Hematopoietic multipotent progenitor cell treated with erythropoietin and hydrocortisone succinate and interleukin-3 and kit ligand, for 8 days (in vitro differentiated cells): ENCODE measurements at places on chromosomes 5 and 9.

GRCh38 chr5:154179846-154180710, 10.5 kb upstream of the GALNT10 start:
- DNase-seq: peak; percentile 77

DNA sequence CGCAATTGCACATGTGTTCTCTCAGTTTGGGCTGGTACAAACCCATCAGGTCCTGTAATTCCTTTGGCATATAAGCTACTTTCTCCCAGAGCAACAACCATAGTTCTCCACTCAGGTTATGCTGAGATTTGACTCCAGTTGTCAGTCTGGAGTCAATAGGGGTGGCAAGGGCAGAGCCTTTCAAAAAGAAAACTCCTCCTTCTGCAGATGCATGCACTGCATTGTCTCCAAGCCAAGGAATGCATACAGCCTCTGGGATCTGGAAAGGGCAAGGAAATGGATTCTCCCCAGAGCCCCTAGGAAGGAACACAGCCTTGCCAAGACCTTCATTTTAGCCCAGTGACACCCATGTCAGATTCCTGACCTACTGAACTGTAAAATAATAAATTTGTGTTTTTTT, 31.0 kb upstream of the GZMA start:
- DNase-seq: no peak

GRCh38 chr9:21828853-21829410, 26.5 kb downstream of the MTAP start:
- peak; percentile 13 for DNase-seq

DNA sequence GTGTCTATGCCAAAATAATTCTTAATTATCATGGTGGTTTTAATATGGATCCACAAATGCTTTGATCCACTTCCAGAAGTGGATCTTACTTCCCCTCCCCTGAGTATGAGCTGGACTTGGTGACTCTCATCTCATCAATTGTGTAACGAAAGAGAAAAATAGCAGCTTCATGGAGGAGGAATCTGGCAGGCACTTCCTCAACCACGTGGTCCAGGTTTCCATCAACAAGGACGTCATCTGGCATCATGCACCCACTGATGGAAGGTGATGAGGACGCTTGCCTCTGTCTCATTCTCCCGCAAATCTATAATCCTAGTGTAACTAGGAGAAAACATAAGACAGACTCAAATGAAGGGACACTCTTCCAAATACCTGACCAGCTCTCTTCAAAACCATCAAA, 54.6 kb upstream of the S1PR3 start:
- DNase-seq: no peak

- no peak for DNase-seq
Observed at GRCh38 chr5:93735378-93735777, 6.0 kb downstream of the POU5F2 start.

GRCh38 chr5:169655353-169655752, 18.3 kb downstream of the DOCK2 start:
- DNase-seq: no peak

DNA sequence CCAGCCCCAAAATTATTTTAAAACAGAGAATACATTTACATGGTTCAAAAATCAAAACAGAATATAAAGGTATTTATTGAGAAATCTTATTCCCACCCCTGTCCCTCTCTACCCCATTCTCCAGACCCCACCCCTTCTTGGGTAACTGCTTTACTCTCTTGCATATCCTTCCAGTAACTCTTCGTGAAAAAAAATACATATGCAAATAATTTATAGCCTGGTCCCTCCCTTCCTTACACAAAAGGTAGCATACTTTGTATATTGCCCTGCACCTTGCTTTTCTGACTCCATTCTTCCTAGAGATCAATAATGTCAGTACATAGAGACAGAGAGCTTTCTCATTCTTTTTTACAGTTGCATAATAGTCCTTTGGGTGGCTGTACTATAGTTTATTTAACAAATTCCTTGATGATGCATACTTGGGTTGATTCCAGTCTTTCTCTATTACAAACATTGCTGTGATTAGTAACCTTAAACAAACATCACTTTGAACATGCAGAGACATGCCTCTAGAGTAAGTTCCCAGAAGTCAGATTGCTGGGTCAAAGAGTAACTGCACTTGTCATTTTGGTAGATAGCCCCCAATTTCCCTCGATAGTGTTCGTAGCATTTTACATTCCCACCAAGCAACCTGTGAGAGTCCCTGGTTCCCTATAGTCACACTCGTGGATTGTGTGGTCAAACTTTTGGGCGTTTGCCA, 47.9 kb downstream of the STOM start:
- DNase-seq: peak; percentile 62

- DNase-seq: no peak
Observed at GRCh38 chr9:91611582-91611981, 187.9 kb upstream of the NFIL3 start.

- no peak for DNase-seq
Observed at GRCh38 chr5:69335341-69335935, 2.8 kb upstream of the CCDC125 start.

DNA sequence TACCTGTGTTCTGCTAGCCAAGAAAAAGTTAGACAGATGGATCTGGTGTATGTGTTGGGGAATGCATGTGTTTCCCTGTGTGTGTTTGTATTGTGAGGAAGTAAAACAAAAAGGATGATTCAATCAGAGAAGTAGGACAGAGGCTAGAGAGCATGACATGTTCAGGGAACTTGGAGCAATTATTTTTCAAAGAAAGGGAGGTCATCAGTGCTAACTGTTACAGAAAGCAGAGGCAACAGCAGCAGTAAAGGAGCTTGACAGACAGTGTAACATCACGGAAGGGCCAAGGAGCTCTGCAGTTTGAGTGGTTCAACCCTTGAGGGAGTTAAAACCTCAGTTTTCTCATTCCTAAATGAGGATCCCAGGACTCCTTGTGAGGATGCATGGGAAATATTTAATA, 13.2 kb downstream of the SPINK1 start:
- no peak for DNase-seq

GRCh38 chr5:148620696-148621095, 33.6 kb downstream of the HTR4 start:
- DNase-seq: peak; percentile 48

GRCh38 chr5:78953092-78953800, 31.9 kb downstream of the ARSB start:
- no peak for DNase-seq
